T-helper 17 cell (primary cell): ENCODE measurements at places on chromosomes 4 and X. TPM values are rescaled to one million over a fixed set of nuclear protein-coding genes. Genes with fewer than 3 reads are reported as not detected.

GRCh38 chr4:117515921-117516320 lies 430.5 kb upstream of the TRAM1L1 start:
- no peaks in the 10 kb centered on the region for H3K4me1 ChIP-seq
- no peaks in the 10 kb centered on the region for H3K36me3 ChIP-seq
- H3K27me3 ChIP-seq, result no peaks in the 10 kb centered on the region
- DNase-seq, result no peak

- H3K4me1 ChIP-seq, result peaks cover 21% of the 10 kb centered on the region
- H3K27ac ChIP-seq, result peak overlapping the region; percentile 44
- no peaks in the 10 kb centered on the region for H3K27me3 ChIP-seq
- H3K4me3 ChIP-seq, result peak overlapping the region; percentile 47
Observed at GRCh38 chr4:173424899-173425805, 26.2 kb upstream of the SCRG1 start.

Gene HOPX
- total RNA-seq, result 17.6 TPM

Gene VSIG1
- total RNA-seq, result 20.9 TPM

DNA sequence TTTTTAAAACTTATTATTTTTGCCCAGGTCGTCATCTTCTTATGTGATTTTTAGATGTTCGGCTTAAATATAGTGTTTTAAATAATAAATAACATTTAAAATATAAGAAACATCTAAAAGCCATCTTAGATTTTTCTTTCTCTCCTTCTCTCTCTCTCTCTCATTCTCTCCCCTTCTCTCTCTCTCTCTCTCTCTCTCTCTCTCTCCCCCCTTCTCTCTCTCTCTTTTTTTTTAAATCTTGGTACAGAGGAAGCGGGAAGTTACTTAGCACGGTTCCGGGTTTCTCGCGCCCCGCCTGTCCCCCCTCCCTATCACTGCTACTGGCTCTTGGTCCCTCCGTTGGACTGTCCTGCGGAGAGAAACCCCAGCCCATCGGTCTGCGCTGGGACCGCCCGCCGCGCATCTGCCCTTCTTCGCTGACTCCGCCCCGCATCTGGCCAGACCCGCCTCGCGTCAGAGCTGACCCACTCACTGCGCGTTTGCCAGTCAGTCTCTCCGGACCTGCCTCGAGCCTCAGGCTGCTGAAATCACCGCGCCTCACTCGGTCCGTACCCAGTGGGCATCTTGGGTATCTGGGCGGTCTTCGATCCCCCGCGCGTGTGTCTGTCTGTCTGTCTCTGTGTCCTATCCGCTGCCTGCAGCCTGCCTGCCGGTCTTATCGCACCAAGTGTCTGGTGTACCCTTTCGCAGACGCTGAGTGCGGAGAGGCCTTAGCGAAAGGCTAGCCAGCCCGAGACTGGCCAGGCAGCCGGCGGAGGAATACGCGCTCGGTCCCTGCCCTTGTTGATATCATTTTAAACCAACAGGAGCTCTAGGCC lies at the start of gene PABPC5:
PABPC5 (plus strand) TSS at position 489 of the 818 bp plus-strand sequence. CDS start 739 bp downstream, outside the sequence.
- H3K36me3 ChIP-seq, result no peaks in the 10 kb centered on the region
- no peaks in the 10 kb centered on the region for H3K27me3 ChIP-seq
- no peak for DNase-seq
- H3K4me1 ChIP-seq, result no peaks in the 10 kb centered on the region

Gene PLAC8
- total RNA-seq, result 182 TPM

DNA sequence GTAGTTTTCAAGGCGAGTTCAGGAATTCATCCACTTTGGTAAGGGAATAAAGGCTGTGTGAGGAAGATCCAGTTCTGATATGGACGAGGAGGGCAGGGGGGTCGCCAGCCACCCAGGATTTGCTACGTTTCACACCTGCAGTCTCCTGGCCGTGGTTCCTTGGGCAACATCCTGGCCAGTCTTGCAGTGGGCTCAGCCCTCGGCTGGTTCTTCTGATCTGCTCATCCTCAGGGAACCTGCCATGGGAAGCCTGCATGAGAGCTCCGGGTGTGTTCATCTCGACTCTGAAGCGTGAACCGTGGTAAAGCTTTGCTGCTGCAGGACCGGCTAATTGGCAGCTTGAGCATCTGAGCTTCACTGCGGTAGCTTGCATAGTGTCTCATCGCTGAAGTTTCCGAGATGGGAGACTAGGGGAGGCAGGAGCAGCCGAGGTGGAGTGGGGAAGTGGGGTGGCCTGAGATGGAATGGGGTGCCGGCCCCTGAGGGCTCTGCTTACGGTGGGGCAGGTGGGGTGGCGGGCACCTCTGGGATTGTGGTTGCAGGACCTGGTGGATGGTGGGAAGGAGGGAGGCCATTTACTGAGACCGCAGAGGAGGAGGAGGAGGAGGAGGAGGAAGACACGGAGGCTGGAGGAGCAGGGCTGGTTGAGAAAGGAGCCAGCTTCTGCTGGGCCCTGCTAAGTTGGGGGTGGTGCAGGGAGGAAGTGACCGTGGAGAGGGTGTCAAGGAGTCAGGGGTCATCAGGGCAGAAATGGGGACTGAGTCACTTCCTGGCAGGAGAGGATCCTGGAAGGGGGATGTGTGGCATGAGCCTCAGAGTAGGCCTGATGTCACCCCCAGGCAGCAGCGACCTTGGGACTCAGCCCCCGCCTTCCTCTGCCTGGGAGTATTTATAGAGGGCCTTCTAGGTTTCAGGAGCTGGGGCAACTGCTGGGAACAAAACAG lies 213.1 kb upstream of the PSAPL1 start:
- H3K4me1 ChIP-seq, result peaks cover 32% of the 10 kb centered on the region
- DNase-seq, result no peak
- no peak overlapping the region for H3K4me3 ChIP-seq
- no peaks in the 10 kb centered on the region for H3K27me3 ChIP-seq
- H3K36me3 ChIP-seq, result peaks cover 2% of the 10 kb centered on the region

Gene PPP2R2C
- total RNA-seq, result not detected
